ENCODE measurements at places on chromosomes 2 and 18. TPM values are rescaled to one million over a fixed set of nuclear protein-coding genes. Genes with fewer than 3 reads are reported as not detected.

GRCh38 chr2:424306-425171 lies 136.6 kb upstream of the ALKAL2 start:
- no peak for DNase-seq

DNA sequence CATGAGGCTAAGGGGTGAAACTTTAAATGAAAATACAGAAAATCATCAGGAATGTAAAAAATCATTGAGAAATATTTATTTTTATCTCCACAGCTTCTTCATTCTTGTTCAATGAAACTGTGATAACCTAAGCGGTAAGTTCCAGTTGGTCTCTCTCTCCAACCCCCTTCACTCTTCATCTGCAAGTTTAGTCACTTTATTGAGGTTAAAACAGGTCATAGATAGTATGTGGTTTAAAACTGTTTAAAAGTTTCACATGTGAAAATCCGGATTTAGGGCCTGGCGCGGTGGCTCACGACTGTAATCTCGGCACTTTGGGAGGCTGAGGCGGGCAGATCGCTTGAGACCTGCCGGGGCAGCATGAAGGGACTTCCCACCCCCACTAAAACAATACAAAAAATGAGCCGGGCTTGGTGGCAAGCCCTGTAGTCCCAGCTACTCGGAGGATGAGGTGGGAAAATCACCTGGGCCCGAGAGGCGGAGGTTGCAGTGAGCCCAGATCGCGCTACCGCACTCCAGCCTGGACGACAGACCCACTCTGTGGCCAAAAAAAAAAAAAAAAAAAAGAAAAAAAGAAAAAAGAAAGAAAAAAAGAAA lies 1.6 kb upstream of the PHLPP1 start:
- DNase-seq: no peak

GRCh38 chr2:8379549-8379948 lies 302.3 kb upstream of the ID2 start:
- DNase-seq: no peak

GRCh38 chr2:57806449-57806968 lies 240.1 kb upstream of the VRK2 start:
- no peak for DNase-seq

DNA sequence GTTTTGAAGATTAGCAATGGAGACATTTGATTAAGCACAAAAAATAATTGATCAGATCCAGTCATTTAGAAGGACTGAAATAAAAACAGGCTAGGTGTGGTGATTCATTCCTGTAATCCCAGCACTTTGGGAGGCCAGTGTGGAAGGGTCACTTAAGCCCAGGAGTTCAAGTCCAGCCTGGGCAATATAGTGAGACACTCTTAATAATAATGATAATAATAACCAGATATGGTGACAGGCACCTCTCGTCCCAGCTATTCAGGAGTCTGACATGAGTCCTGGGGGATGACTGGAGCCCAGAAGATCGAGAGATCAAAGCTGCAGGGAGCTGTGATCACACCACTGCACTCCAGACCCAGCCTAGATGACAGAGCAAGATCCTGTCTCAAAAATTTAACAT lies 3.5 kb upstream of the FN1 start:
- DNase-seq: no peak

GRCh38 chr18:35936951-35937350 lies 35.5 kb upstream of the RMP24 start:
- DNase-seq: no peak

DNA sequence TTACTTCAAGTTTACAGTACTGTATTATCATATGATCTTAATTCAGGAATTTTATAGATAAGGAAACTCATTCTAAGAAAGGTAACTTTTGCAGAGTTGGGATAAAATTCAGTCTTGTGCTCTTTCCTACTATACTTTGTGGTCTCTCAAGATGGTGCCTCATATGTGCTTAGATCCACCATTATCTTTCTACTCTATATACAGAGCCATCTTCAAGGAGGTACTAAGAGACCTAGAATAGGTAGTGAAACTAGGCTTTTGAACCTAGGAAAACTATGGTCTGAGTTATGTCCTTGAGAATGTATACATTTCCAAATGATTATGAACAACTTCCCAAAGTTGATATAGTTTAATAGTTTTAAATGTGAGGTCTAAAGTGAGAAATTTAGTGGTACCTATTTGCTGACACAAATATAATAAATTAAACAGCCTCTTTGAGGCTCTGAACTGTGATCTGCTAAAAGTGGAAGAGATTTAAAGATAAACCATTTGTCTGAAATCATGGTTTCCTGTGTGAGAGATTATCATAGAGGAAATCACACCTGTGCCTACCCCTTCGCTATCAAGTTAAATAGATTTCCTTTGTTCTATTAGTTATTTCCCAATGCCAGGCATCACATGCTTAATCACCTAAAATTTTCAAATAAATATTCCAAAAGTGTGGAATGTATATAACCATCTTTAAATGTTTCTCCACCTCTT lies 27.2 kb downstream of the ACAA2 start:
- no peak for DNase-seq

SERPINB12 gene
- total RNA-seq: not detected

DNA sequence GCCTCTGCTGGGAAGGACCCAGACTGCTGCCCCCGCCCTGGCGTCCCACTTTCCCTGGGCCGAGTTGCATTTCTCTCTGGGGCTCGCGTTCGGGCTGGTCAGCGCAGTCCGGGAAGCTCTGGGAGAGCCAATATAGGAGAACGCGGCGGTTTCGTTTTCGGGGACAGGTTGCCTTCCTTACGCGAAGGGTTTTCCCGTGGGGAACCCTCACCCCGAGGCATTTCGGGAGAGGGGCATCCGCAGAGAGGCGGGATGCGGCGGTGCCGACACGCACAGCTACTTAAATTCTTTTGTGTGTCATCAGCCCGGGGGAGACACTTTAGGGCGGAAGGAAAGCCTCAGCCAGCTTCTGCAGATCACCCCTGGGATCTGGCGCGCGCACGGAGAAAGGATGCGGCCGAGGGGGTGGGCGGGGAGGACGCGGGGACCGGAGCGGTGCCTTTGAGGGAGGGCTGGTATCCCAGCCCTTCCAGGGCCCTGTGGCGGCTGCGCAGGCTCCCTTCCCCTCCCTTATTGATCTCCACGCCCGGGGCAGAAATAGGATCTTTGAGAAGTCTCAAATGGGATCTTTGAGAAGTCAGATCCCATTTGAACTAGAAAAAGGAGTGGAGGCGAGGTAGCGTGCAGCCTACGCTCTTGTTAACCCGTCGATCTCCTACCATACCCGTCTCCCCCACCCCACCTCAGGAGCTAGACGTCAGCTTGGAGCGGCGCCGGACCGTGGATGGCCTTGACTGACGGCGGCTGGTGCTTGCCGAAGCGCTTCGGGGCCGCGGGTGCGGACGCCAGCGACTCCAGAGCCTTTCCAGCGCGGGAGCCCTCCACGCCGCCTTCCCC lies 1.2 kb downstream of the GATA6 start:
- no peak for DNase-seq

DNA sequence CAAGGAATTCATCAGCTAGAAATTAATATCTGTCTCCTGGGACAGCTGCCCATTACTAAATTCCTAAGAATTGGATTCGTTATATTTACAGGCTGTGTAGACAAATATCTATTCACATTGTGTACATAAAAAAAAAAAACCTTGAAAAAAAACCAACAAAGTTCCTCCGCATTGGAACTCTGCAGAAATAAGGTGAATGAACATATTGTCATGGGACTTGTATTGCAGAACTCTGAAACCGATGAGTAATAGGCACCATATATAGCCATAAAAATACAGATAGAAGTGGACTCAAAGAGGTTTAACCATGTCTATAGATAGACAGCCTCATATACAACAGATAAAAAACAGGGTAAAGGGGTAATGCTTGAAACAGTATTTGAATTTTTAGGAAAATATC lies 909.9 kb upstream of the CHAC2 start:
- DNase-seq: no peak

DNA sequence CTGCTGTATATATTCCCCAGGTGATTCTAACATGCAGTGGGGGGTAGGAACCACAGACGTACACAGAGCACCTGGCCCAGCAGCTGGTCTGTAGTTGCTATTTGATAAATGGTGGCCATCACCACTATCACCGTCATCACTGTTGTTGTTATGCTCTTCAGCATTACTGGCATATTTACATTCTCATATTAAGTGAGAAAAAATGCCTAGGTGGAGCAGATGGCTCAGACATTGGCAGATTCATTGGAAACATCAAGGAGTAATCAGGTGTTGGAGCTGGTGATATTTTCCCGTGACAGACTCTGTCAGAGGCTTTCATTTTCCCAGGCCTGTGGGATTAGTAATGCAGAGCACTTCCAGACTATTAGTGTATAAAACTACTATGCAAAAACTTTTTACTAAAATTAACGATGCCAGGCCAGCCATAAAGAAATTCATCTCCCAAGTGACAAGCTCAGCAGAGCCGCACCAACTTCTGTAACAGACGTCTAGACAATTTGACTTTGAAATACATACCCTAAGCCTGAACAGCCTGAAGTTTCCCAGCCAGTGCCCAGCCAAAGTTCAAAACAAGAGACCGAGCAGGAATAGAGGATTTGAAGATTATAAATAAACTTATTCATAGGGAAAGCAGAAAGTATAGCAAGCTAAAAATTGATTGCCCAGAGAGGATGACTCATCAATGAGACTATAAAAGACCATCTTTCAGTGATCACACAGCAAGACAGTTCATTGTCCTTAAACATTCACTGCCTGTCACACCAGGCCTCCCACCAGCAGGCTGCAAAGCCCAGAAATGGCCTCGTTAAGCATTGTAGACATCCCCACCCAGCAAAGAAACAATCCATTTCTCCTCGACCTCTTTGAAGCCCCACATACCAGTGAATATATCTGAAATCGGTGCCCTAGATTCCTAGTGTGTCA lies 247.4 kb upstream of the CHAC2 start:
- no peak for DNase-seq

DNA sequence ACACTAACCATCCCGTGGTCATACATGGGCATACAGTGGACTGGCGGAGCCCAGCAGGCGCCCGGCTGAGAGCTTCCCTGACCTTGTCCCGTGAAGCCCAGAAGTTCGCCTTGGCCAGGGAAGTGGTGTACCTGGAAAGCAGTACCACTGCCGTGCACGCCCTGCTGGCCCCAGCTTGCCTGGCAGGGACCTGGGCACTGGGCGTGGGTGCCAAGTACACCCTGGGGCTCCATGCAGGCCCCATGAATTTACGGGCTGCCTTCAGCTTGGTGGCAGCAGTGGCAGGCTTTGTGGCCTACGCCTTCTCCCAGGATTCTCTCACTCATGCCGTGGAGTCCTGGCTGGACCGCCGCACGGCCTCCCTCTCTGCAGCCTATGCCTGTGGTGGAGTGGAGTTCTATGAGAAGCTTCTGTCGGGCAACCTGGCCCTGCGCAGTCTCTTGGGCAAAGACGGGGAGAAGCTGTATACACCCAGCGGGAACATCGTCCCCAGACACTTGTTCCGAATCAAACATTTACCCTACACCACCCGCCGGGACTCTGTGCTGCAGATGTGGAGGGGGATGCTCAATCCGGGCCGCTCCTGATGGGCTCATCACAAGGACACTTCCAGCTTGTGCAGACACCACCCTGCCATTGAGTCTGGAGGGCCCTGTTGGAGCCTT lies 2.3 kb downstream of the TMEM177 start:
- peak; percentile 84 for DNase-seq
